ENCODE measurements at places on chromosomes 3 and 15.

DNA sequence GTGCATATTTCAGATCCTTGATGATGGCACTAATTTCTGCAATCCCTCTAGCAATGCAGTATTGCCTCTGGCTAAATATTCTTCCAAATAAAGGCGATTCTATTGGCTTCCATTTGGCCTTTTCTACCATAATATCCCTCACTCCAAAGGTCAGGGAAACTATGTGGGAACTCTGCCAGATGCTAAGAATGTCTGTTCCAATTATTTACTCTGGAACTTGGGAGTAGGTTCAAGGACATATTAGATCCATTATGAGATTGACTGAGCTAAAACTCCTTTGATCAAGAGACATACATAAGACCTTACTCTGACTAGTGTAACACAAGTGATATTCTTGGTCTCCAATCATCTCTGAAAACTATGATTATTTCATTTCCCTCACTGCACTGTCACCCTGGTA lies 674.5 kb upstream of the NECTIN3 start:
- H3K27me3 ChIP-seq: no peaks in the 10 kb centered on the region
- H3K4me3 ChIP-seq: no peak overlapping the region
- H3K36me3 ChIP-seq: no peaks in the 10 kb centered on the region

GRCh38 chr15:41937568-41937923 lies 34.8 kb downstream of the EHD4 start:
- H3K27ac ChIP-seq: peak overlapping the region; percentile 53
- H3K4me1 ChIP-seq: no peaks in the 10 kb centered on the region
- H3K36me3 ChIP-seq: no peaks in the 10 kb centered on the region
- DNase-seq: no peak
- H3K4me3 ChIP-seq: no peak overlapping the region
- no peaks in the 10 kb centered on the region for H3K27me3 ChIP-seq

- H3K36me3 ChIP-seq: no peaks in the 10 kb centered on the region
- H3K27ac ChIP-seq: no peak overlapping the region
- H3K4me1 ChIP-seq: no peaks in the 10 kb centered on the region
- no peaks in the 10 kb centered on the region for H3K27me3 ChIP-seq
- H3K4me3 ChIP-seq: no peak overlapping the region
These were observed 12.3 kb upstream of the DENND4A start for GRCh38 chr15:65804252-65804931.

DNA sequence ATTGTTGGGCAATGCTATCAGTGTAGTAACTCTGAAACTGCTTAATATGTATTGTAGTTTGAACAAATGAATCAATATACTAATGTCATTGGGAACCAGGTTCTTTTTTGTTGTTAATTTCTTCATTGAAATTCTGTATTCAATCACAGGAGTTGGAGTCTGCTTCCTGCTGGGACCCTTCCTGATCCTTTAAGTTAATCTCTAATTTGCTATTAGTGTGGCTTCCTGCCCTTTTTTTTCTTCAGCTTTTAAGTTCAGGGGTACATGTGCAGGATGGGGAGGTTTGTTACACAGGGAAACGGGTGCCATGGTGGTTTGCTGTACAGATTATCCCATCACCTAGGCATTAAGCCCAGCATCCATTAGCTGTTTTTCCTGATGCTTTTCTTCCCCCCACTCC lies 21.7 kb downstream of the GPR160 start:
- H3K36me3 ChIP-seq: no peaks in the 10 kb centered on the region
- no peaks in the 10 kb centered on the region for H3K27me3 ChIP-seq
- H3K4me1 ChIP-seq: no peaks in the 10 kb centered on the region
- no peak for DNase-seq
- H3K27ac ChIP-seq: no peak overlapping the region

DNA sequence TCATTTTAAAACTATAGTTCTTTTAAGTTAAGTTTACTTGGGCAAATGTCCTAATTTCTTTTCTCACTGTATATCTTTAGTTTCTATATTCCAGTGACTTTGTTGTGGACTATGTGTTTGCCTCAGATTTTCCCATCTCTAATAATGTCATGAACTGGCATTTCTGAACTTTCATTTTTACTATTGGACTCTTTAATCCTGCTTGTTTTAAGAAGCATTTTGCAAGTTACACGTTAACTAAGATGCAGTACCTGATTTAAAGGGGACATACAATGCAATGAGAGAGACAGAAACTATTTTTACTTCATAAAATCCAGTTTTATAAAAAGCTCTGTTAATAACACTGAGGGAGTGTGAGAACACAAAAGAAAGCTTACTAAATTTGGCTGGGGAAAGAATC lies 58.6 kb upstream of the PHLDB2 start:
- DNase-seq: no peak
- H3K27ac ChIP-seq: peak overlapping the region; percentile 86

DNA sequence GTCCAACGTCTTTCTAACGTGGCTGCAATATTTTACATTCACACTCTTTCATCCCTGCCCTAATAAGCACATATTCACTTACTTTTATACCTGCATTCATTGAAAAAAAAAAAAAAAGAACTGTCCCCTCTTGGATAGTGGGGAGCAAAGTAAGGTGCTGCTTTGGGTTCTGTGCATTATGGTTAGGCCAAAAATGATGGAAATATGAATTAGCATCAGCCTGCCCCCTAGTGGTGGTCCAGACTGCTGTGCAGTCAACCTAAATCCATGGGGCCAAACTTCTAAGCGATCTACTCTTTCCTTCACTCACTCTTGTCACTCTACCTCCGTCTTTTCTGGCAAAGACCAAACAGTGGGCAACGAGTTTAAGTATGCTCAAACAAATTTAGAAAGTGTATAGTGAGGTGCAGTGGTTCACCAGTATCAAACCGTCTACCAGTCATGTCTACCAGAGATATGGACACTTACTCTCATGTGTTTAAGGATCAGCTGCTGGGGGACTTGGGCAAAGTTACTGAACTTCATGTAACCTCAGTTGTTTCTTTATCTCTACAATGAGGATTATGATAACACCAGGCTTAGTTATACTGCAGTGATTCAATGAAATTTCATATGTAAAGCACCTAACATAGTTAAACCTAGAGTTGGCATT lies 61.5 kb upstream of the GRM7 start:
- no peaks in the 10 kb centered on the region for H3K36me3 ChIP-seq
- no peak overlapping the region for H3K27ac ChIP-seq
- no peak overlapping the region for H3K4me3 ChIP-seq
- no peak for DNase-seq
- no peaks in the 10 kb centered on the region for H3K4me1 ChIP-seq

DNA sequence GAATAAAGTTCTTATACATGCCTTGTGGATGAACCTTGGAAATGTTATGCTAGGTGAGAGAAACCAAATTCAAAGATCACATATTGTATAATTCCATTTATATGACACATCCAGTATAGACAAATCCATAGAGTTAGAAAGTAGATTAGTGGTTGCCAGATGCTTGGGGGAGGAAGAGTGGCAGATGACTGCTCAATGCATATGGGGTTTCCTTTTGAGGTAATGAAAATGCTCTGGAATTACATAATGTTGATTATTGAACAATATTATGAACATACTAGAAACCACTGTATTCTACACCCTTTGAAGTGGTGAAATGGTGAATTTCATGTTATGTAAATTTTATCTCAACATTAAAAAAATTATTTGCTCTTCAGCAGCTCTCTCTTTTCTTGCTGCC lies 100.8 kb downstream of the DHX36 start:
- no peak for DNase-seq
- H3K36me3 ChIP-seq: no peaks in the 10 kb centered on the region
- H3K4me3 ChIP-seq: no peak overlapping the region
- H3K27me3 ChIP-seq: no peaks in the 10 kb centered on the region
- no peaks in the 10 kb centered on the region for H3K4me1 ChIP-seq

DNA sequence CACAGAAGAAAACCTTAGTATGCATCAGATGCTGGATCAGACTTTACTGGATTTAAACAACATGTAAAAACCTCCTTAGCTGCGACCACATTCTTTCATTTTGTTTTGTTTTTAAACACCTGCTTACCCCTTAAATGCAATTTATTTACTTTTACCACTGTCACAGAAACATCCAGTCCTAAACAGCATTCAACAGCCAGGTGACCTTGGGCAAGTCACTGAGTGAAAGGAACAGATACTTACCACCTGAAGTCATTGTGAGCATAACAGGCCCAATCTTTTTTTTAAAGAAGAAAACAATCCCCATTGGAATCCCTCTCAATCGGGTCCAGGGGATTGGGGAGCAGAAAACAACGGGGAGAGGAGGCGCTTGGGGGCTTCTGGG lies 390 bp downstream of the STARD5 start:
- DNase-seq: no peak
- no peaks in the 10 kb centered on the region for H3K27me3 ChIP-seq
- H3K27ac ChIP-seq: peak overlapping the region; percentile 86

- H3K4me1 ChIP-seq: no peaks in the 10 kb centered on the region
- H3K4me3 ChIP-seq: no peak overlapping the region
- H3K36me3 ChIP-seq: no peaks in the 10 kb centered on the region
- no peak overlapping the region for H3K27ac ChIP-seq
- no peak for DNase-seq
- H3K27me3 ChIP-seq: no peaks in the 10 kb centered on the region
These were observed 72.9 kb downstream of the LRRC28 start for GRCh38 chr15:99324082-99324620.

- H3K36me3 ChIP-seq: no peaks in the 10 kb centered on the region
- H3K4me3 ChIP-seq: no peak overlapping the region
- no peak for DNase-seq
- H3K27ac ChIP-seq: no peak overlapping the region
- no peaks in the 10 kb centered on the region for H3K4me1 ChIP-seq
- no peaks in the 10 kb centered on the region for H3K27me3 ChIP-seq
These were observed 93.6 kb downstream of the RPLP1 start for GRCh38 chr15:69546182-69546581.

Data from uterus (tissue), 4 donors.